ENCODE measurements at places on chromosomes 4 and X.

GRCh38 chr4:109207061-109207460 is 95.4 kb downstream of the COL25A1 start:
- DNase-seq = no peak

GRCh38 chr4:84932462-84932861 is 34.0 kb downstream of the WDFY3 start:
- DNase-seq = no peak

GRCh38 chr4:67446811-67447210 is 98.5 kb downstream of the CENPC start:
- DNase-seq = no peak

DNA sequence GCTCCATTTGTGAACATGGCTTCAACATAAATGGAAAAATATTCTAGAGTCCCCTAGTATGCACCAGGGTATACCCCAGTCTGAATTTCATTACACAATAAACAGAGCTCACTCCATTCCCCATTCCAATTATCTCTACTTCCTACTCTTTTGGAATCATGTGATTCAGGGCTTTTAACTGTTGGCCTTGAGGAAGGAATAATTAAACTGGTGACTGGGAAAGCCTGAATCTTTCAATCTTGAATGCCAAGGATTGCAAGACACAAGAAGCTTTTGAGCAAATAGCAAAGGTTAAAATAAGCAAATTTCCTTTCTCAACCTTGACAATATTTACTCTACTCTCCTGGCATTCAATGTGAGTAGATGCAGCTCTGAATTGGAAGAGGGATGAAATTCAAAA is 77.5 kb upstream of the INPP4B start:
- DNase-seq = no peak

- no peak for DNase-seq
These were observed 368.0 kb upstream of the AGA start for GRCh38 chr4:177810220-177810619.

DNA sequence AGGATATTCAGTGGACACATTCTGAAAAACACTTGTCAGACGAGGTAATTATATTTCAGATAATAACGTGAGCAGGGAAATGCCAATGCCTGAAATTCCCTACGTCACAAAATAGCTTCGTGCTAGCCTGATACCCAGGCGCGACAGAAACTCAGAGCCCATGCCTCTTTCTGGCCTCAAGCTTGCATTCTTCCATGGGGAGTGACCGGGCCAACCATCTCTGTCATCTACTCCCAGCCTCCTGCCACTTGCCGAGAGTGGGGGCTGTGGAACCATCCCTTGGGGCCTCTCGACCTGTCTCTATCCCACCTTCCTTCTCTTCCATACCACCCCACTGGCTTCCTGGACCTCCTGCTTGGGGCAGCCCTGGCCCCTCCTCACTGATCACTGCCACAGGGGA is 34.5 kb upstream of the CDKN2AIP start:
- DNase-seq = no peak

GRCh38 chr4:152063621-152064240 is 302.9 kb upstream of the GATB start:
- no peak for DNase-seq

- no peak for DNase-seq
These were observed 151.4 kb downstream of the BANK1 start for GRCh38 chr4:101941816-101942358.

GRCh38 chr4:83219344-83220331 is 65.0 kb downstream of the COQ2 start:
- DNase-seq = peak; percentile 59

DNA sequence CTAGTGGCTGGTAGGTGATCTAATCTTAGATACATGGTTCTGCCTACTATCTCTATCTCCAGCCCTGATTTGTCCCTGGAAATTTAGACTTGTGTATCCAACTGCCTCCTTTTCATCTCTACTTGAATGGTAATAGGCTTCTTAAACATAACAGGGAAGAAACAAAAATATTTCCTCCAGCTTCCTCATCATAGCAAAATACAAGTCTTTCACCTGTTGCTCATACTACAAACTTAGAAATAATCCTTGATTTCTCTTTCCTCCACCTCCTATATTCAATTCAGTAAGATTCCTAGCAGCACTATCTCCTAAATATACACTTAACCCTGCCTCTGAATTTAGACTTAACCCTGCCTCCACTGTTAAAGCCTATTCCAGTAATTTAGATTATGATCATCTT is 373.3 kb upstream of the ACTRT1 start:
- DNase-seq = no peak

GRCh38 chrX:66876776-66877175 is 237.9 kb upstream of the EDA2R start:
- DNase-seq = no peak

- peak; percentile 42 for DNase-seq
These were observed 105.7 kb downstream of the HMX1 start for GRCh38 chr4:8765631-8766590.

DNA sequence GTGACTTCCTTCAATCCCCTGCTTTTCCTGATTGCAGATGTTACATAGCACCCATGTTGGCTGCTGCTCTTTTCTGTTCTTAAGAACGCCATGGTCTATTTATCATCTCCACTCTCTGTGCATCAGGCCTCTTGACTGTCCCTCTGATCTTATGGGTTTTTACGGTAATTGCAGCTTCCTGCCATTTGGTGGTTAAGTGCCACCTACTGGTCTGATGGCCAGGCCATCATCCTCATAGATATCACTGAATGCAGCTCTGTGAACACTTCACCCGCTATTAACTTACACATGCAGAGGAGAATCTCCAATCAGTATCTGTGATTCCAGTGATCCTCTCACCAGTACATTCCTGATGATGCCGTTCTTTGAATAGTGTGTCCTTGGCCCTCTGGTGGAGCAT is 382.4 kb downstream of the TRAM1L1 start:
- DNase-seq = no peak

GRCh38 chr4:7687796-7688195 is 251.9 kb downstream of the AFAP1 start:
- DNase-seq = no peak

DNA sequence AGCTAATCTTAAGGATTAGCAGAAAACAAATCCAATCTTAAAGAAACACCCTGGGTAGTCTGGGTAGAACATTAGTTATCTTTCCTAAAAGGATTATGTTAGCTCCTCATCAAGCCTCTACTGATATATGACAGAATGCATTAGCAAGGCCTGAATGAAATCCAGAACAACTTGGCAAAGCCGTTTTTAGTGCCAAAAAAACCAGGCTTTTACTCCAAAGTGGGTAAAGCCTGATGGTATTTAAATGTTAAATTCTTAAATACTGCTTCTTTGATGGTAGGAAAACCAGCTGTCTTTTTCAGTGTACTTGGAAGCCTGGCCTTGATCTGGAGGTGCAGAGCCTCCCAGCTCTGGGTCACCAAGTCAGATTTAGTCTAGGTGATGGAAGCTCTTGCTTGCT is 120.4 kb downstream of the GATB start:
- DNase-seq = no peak

DNA sequence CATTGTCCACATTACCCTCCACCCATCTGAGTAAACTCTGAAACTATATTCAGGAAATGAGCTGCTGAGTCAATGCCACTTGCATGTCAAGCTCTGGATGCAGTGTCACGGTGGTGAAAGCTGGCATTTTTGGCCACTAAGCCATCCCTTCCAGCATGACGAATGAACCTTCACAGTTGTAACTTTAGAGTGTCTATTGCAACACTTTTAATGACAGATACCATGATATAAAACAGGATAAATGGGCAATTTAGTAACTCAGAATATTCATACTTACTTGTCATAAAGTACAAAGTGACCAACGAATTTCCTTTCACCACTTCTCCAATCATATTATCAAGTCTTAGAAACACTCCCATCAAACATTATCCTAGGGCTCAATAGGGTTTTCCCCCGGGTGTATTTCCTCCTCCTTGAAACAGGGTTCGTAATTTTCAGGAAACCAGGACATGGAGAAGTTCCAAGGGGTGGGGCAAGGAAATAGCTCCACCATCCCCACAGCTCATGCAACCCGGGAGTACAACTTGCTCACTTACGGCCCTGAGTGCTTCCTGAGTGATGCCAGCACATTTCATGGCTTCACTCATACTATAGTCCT is 73.1 kb downstream of the MTHFD2L start:
- no peak for DNase-seq

- DNase-seq = no peak
These were observed 25.9 kb downstream of the SMIM31 start for GRCh38 chr4:164779811-164780216.

DNA sequence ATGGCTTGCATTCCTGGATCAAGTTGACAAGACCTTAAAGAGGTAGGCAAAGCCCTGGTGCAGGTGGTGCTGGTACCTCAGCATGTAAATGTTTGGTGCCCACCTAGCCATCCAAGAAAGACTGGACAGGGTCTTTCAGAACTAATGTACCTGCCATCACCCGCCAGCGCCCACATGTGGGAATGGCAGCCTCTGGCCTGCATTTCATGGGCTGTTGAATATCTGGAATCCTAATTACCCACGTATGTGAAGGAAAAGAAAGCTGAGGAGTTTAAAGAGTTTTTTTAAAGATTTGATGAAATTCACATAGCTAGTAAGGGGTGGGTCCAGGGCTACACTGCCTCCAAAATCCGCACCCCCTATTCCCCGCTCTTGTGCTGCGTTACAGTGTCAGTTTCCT is 8.6 kb upstream of the CCDC149 start:
- no peak for DNase-seq

GRCh38 chr4:127870281-127870680 is 10.4 kb upstream of the PLK4 start:
- DNase-seq = no peak

- no peak for DNase-seq
These were observed 52.7 kb downstream of the HTT-AS start for GRCh38 chr4:3021627-3022026.

- DNase-seq = no peak
These were observed 2.8 kb downstream of the RENBP start for GRCh38 chrX:153941336-153942252.

DNA sequence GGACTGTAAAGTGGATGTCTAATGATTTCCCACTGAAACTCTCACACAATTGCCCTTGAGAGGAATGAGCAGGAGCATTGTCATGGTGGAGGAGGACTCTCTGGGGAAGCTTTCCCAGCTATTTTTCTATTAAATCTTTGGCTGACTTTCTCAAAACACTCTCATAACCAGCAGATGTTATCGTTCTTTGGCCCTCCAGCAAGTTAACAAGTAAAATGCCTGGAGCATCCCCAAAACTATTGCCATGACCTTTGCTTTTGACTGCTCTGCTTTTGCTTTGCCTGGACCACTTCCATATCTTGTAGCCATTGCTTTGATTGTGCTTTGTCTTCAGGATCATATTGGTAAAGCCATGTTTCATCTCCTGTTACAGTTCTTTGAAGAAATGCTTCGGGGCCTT is 120.2 kb upstream of the PDE5A start:
- no peak for DNase-seq

- DNase-seq = no peak
These were observed 125.4 kb upstream of the CXorf66 start for GRCh38 chrX:140090800-140091124.

- DNase-seq = no peak
These were observed 188.0 kb upstream of the C1QTNF7 start for GRCh38 chr4:15239866-15240265.

- DNase-seq = no peak
These were observed 30.5 kb downstream of the DOCK11 start for GRCh38 chrX:118526149-118526548.

DNA sequence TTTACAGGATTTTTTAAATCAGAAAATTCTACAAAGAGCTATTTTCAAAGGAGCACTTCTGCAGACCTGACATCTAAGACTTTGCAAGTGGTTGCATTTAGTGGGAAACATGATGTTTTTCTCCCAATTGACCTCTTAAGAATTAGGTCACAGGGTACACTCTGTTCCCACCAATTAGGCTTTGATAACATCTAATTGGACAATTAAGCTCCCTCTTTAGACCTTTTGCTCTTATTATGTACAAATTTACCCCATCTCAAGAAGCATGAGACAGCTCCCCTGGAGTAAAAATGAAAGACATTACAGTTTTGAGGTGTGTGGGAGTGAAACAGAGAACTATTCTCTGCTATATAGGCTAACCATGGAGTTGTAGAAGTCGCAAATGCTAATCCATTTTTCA is 31.8 kb upstream of the AGA start:
- no peak for DNase-seq

DNA sequence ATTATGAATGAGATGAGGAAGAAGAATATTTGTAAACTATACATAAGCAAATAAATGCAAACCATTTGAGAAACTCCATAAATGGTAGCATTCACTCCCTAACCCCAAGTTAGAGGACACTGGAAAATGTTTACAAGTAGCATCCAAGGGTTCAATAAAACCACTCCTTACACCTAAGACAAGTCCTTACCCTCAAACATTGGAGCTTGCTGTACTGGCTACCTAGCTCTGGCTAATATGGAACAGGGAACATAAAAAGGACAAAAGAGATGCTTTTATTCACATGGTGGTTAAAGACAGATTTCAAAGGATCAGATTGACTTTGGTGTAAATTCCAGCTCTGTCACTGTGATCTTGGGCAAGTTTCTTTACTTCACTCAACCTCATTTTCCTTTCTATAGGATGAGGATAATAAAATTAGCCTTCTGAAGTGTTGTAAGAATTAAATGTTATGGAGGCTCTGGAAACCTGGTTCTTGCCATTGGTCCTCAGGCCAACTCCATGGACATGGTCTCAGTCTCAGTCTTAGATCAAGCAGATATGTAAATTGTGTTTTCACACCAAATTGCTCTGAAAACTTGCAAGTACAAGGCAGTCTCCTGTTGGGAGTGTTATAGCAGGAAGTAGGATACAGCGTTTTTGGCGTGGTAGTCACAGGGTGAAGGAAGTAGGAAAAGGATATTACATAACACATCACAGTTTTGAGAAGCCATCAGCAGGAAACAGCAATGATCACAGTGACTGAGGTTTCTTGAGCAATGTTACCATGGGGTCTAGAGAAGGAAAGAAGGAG is 3.3 kb downstream of the CXCL1 start:
- no peak for DNase-seq

DNA sequence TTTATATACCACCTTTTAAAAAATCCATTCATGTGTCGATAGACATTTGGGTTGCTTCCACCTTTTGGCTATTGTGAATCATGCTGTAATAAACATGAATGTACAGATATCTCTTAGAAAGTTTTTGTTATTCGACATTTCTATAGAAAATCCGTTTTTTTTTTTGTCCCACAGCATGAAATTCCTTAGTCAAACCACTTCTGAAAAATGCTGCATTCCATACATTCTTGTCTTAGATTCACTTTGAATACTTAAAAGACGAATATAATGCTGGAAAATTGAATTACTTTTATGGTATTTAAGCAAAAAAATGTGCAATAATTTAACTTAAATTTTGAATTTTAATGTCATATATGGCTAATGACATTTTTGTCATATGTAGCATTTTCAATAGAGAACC is 1345.5 kb downstream of the TECRL start:
- no peak for DNase-seq
